Fibroblast of the aortic adventitia (primary cell): ENCODE measurements at places on chromosomes 2 and 18.

GRCh38 chr2:30866974-30867373 is 59.7 kb upstream of the CAPN13 start:
- no peak for DNase-seq

DNA sequence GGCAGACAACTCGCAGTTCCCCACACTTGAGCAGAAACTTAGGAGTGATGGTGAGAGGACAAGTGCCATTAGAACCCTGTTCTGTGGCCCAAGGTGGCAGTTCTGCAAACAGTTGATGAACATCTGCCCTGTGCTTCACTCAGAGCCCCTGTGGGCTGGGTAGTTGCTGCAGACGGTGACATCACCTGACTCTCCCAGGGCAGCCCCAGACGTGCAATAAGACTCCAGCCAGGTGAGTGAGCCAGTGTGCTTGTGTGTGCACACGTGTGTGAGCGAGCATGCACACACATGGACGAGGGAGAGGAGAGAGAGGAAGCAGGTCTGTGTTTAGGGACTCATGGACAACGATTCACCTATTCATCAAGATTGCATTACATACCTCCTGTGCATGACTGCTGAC is 136.0 kb upstream of the GLI2 start:
- DNase-seq, result no peak

DNA sequence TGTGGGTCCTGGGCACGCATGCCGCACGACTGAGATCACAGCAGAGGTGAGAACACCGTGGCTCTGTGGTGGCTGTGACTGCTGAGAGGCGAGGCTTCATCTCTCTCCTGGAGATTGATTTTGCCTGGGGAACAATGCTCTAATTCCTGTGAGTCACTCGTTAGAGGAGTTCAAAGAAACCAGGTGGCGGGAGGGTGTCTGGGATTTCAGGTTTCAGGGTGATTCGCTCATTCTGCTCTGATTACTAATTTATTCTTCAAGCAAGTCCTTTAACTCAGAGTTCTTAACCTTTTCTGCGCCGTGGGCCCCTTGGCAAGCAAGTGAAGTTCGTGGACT is 56.3 kb downstream of the GLI2 start:
- no peak for DNase-seq

DNA sequence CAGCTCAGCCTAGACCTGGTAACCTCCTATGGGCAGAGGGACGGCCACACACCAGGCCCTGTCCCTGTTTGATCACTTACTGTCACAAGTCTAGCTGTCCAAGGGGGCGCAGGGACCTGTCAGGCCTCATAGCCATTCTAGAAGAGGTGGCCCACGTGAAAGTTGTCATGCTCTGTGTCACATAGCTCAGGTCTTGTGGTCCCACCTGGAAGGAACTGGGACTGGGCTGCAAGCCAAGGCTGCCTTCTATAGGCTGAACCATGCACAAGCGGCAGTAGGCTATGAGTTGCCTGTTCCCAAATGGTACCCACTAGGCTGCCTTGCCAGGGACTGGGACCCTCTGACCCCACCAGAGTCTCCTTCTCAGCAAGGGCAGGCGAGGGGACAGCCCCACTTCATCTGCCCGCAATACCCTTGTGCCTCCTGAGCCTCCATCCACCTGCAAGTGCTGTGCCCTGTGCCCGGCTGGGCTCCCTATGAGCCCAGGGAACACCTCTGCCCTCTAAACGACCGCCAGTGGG is 177.5 kb downstream of the ANAPC1 start:
- DNase-seq, result no peak

DNA sequence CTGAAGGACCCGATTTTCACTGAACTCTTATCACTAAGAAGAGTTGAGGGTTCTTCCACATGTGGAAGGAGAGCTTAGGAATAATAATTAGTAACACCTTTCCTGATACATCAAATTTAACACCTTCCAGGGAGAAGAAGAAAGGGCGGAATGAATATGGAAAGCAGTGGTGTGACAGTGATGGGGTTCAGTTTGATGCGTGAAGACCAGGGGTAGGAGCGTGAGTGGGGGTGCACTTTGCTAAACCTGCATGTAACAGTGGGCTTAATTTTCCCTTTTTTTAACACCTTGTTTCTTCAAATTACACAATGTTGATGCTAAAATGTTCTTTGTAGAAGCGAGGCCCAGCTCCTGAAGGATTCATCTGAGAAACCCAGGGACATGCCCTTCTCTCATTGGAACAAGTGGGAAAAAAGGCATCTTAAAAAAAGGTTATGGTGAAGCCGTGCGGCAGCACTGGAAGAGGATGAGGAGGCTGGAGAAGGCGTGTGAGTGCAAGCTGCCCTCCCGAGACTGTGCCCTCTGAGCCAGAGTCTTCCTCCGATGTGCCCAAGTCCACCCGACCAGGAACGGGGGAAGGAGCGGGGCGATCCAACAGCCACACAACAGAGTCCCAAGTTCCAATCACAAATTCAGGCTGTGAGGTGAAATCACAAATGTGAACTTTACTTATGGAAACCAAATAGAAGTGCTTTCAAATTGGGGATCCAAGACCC is 80.8 kb downstream of the MBP start:
- DNase-seq, result no peak

DNA sequence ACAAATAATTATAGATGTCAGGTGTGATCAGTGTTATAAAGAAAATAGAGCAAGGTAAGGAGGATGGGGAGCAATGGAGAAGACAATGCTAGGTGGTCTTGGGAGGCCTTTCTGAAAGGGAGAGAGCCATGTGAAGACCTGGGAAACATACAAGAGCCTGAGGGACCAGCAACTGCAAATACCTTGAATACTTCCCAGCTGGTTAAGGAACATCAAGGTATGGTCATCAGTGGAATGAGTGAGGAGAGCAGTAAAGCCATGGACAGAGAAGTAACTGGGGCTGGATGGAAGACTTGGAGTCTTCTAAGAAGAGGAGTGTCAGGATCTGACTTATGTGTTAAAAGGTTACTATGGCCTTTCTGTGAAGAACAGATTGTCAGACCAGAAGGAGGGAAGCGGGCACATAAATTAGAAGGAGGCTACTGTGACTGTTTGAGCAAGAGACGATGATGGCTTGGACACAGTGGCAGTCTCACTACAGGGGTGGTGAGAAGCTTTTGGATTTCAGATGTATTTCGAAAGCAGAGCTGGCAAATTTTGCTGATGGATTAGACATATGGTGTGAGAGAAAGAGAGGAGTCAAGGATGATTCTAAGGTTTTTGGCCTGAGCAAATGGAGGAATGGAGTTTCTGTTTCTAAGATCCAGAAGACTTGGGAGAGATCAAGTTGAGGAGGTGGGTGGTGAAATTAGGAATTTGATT is 22.8 kb upstream of the EXOC6B start:
- DNase-seq, result no peak

- DNase-seq, result peak; percentile 87
These were observed 26.1 kb upstream of the SETBP1 start for GRCh38 chr18:44654573-44654972.

DNA sequence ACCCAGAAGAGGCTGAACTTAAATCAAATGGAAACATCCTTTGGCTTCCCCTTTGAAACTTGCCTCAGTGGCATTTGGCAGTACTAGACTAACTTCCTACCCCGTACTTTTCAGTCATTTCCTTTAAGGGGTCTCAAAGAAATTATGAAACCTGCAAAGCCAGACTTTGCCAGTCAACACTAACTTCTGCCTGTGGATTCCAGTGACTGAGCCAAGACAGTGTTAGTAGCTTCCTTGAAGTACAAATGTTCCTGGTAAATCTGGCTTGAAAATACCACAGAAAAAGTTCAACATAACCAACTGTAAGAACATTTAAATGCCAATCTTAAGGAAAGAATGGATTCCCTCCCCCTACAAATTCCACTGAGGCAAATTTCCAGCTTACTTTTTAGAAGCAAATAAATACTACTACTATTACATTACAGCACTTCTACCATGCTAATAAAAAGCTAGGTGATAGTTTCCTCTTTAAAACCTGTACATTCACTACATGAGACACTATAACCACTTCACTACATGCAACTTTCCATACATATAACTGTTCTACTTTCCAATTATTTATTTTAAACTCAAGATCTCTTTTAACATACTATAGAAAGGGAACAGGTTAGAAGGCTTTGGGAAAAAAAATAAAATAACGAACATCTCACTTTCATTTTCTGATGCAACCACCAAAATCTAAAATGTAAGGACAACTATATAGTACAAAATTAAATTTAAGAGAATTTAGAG is 2.4 kb downstream of the PELI1 start:
- peak; percentile 58 for DNase-seq

GRCh38 chr2:140786585-140786984 is 1344.2 kb downstream of the LRP1B start:
- DNase-seq, result no peak

DNA sequence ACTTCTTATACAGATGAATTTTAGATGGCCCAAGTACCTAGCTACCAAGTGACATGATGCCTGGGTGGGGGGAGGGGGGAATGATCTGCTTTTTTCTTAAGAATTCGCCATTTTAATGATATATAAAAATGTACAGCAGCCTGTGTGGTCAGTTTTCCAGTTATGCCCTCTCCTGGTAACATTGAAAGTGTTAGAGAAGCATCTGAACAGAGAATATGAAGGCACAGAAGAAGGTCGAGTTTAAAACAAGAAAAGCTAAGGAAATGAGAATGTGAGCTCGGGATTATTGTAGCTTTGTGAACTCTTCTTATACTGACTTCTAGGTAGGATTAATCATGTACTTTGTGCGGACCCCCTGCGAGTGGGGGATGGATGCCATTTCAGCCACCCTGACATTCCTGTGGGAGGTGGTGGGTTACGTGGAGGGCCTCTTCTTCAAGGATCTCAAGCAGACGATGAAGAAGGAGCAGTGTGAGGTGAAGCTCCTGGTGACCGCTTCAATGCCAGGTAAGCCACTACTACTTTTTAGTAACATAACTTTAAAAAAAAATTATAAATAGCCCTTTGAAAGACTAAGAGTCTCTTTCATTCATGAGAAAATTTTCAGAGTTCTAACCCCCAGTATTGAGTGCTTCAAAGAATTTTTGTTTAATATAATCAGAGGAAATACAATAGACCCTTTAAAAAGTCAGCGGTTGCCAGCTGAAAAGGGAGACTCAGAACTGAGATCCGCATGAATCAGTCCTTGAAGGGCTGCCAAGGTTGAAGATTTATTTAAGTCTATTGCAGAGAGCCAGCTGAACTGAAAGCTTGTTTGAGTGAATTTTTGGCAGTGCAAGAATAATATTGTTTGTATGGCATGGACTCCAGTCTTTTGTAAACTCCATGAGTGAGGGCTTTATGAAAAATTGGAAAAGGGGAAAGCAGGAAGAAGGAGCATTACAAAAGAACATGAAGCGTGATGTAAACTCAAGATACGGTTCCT is 68.6 kb upstream of the RPE start:
- DNase-seq, result peak; percentile 96

DNA sequence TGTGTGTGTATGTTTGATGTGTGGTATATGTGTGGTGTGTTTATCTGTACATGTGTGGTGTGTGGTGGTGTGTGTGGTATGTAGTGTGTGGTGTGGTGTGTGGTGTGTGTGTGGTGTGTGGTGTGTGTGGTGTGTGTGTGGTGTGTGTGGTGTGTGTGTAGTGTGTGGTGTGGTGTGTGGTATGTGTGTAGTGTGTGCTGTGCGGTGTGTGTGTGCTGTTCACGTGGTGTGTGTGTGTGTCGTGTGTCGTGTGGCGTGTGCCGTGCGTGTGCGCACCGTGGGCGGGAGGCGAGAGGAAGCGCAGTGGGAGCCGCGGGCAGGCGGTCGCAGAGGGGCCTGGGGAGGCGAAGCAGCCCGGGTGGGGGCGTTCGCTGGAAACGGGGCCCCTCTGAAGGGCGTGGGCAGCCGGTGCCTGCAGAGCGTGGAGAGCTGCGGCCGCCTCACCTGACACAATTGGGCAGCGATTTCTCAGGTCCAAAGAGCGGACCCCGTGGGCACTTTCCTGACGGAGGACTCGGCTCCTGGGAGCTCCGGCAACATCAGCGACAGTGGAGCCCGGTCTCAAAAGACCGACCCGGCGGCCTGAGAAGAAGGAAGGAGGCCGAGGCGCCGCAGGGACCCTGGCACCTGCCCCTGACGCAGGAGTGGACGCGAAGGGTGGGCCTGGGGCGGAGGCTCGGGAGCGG is 741.1 kb upstream of the SALL3 start:
- DNase-seq, result no peak

DNA sequence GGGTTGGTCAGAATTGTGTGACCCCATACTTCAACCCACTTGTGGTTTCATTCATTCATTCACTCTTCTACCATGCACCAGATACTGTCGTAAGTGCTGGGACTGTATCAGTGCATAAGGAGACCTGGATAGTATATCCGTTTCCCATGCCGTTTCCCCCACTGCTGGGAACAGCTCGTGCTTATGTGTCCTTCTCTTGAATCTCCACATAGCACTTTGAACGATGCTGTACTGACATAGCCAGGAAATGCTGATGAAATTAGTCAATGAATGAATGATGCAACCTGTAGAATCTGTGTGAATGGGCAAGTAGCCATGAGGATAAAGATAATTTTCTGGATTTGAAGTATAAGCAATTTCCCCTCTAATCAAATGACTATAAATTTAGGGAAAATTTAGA is 276.1 kb downstream of the BCL2 start:
- DNase-seq, result peak; percentile 30

- DNase-seq, result no peak
These were observed 1551.7 kb upstream of the SLC39A10 start for GRCh38 chr2:194105358-194105757.

GRCh38 chr2:138026111-138027020 is 62.1 kb downstream of the HNMT start:
- DNase-seq, result no peak

GRCh38 chr2:196980473-196980872 is 54.0 kb upstream of the PGAP1 start:
- DNase-seq, result no peak

GRCh38 chr2:126877861-126878565 is 20.7 kb upstream of the TEX51 start:
- DNase-seq, result no peak

DNA sequence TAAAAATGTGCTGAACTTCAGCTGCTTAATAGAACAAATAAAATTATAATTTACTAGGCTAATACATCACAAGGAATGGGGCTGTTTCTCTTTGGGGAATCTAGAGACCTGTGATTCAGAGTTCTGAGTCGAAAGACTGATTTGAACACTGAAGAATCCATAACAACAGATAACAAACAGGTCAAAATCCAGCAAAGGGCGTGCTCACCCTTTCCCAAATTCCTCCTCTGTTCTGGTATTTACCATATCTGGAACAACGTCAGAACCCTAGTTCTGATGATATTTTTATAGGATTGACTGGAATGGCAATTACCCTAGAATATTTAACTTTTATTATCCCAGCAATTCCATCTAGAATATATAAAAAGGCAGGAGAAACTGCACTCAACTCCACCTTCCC is 66.0 kb upstream of the ITGA6 start:
- DNase-seq, result peak; percentile 82

DNA sequence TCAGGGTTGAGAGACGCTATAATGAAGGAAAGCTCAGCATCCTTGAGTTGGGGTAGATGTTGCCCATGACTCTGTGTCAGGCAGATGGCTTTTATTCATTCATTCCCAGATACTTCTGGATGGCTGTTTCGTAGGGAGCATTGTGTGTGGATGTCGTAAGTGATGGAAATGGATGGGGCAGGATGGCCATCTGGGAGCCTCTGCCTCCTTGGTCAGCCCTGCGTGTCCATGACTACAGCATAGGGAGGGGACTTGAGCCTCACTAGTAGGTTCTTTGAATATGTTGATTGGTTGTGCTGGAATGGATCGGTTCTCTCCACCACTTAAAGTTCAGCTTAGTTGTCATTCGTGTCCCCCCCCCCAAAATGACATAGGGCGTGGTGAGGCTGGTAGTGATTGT is 44.9 kb downstream of the TGOLN2 start:
- no peak for DNase-seq
